ENCODE measurements at places on chromosomes 5 and 9.

GRCh38 chr9:90958328-90958727 lies 156.7 kb downstream of the SYK start:
- DNase-seq = no peak

DNA sequence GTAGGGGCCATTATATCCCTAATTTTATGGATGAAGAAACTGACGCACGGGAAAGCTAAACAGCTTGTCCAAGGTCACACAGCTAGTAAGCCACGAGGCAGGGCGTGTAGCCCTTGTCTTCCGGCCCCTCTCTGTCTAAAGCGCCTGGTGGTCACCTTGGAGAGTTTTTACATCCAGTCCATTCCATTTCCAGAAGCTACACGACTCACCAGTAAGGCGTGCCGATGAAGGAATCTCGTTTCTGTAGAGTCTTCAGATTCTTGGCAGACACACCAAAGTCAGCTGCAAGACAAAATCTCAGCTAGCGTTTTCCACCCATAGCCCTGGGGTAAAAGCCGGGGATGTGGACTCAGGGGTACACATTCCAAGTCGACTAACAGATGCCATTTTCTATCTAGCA lies 80.5 kb downstream of the STK10 start:
- no peak for DNase-seq

DNA sequence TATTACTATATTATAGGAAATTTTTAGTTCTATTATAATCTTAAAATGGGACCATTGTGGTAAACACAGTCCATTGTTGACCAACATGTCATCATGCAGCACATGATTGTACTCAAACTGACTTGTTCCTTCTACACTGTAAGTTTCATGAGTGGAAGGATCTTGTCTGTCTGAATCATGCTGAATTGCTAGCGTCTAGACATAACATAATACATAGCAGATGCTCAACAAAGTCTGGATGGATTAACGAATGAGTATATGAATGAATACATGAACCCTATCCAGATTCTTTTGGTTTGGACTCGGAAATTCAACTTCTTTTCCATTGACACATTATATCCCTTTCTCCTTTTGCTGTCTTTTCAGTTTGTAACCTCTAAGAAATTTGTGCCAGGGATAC lies 429.2 kb upstream of the SGCD start:
- DNase-seq = no peak

- no peak for DNase-seq
These were observed 17.4 kb downstream of the ANKS6 start for GRCh38 chr9:98778711-98779530.

DNA sequence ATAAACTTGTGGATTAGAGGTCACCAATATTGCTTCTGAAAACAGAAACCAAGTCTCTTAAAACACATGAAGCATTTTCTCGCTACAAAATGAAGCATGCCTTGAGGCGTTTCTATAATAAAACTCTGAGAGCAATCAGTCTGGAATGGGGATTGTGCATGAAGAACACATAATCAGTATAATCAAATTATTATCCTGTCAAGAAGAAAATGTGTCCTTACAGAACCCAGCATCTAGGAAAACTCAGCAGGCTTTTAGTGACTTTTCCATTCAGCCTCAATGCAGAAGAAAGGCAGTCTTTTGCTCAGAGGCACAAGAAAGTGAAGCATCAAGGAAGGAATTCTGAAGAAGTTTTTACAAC lies 121.9 kb downstream of the CDH18 start:
- DNase-seq = no peak

DNA sequence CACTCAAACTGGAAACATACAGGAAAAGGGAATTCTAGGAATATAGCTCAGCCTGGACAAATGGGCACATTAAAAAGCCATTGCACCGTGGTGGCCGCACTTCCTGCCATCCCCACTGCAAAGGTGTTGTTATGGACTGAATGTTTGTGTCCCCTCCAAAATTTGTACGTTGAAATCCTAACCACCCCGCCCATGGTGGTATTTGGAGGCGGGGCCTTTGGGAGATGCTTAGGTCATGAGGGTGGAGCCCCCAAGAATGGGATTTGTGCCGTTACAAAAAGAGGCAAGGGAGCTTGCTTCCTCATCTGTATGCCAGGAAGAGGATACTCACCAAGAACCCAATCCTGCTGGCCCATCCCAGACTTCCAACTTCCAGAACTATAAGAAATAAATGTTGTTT lies 1.1 kb upstream of the CMBL start:
- no peak for DNase-seq

GRCh38 chr5:78699552-78700153 lies 51.1 kb upstream of the LHFPL2 start:
- no peak for DNase-seq

- no peak for DNase-seq
These were observed 211.2 kb downstream of the SAXO1 start for GRCh38 chr9:18821788-18822187.

DNA sequence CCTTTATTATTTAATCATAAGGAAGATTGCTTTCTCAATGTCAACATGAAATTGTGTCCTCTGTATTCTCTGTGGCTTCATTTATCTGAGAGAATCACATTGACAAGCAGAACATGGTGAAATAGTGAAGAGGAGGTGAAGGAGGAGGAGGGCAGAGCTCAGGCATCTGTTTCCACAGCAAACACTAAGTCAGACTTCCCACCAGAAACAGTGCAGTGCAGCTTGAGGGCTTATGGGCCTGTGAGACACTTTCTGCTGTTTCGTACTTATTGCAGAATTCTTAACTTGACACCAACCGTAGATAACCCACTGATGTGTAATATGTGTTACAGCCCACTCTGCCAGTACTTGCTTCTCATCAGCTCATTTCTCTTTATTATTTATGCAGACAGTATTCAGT lies 386.3 kb downstream of the DIRAS2 start:
- DNase-seq = no peak

GRCh38 chr5:141742866-141743851 lies 61.1 kb upstream of the ARAP3 start:
- no peak for DNase-seq

DNA sequence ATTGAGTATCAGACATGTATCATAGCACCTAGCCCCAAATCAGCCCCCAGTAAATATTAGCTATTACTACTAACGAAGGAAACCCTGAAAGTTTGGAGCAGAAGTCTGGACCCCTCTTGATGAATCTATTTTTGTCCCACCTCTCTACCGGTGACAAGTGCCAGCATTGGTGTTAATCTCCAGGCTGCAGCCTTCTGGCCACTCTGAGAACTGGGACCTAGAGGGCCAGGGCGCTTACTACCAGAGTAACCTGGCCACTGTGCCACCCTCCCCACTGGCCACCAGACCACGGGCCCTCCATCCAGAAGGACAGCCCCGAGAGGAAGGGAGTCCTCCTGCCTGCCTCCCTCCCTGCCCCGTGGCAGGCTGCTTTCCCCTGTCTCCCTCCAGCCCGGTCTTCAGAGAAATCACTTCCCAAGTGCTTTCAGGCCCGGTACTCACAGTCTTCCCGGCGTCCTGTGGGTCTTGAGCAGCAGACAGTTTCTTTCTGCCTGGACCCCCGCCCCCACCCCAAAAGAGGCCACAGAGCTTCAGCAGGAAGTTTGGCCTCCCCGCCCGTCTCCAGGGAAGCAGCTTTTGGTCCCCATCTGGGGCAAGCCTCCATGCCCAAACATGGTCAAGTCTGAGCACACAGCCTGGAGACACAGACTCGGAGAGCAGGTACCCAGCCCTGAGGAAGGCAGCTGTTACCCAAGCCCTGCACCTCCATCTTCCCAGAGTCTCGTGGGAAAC lies at the start of gene KCNMB1:
TSS of gene KCNMB1 (minus strand) at position 550 of the 732 bp plus-strand sequence. CDS start 3,920 bp downstream, outside the sequence.
- DNase-seq = no peak

GRCh38 chr5:172178991-172179989 lies 8.7 kb downstream of the STK10 start:
- no peak for DNase-seq

DNA sequence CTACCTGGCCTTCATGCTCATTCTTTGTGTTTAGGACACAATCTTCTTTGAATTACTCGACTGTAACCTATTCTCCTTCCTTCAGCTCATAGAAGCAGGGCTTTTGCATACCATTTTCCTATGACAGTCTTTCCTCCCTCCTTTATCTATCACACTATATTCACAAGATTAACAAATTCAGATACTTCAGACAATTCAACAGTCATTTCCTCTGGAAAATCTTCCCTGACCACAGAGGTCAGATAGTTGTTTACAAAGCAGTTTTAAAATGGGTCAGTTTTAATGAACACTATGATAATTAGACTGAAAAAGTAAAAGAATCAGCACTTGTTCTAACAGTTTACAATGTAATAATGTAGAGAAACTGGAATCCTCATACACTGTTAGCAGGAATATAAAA lies 4.3 kb downstream of the CAAP1 start:
- no peak for DNase-seq

DNA sequence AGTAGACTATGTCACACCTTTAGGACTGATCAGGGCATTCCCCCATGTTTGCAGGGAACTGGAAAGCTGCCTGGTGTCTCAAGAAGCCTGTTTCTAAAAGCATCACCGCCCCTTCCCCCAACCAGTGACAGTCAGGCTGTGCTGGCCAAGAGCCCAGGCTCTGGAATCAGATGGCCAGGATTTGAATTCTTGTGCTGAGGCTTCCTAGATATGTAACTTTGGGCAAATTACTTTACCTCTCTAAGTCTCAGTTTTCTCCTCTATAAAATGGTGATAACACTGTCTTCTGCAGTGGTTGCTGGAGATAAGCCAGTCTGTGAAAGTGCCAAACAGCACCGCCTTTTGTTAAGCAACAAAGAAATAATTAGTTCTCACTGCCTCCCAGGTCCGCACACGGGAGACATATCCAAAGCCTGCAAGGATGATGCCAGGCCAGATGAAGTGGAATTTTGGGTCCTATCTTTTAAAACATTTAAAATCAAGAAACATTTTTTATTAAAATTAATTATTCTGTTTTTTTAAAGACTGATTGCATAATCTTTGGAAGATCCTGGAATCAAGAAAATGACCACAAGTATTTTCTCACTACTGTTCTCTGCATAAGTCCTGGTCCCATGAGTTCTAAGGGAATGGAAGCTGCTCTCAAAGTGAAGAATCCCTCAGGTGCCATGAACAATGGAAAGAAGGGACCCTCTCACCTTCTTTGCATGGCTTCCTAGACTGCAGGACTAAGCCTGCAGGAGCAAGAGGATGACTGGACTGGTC lies 13.9 kb downstream of the SLC31A2 start:
- no peak for DNase-seq

DNA sequence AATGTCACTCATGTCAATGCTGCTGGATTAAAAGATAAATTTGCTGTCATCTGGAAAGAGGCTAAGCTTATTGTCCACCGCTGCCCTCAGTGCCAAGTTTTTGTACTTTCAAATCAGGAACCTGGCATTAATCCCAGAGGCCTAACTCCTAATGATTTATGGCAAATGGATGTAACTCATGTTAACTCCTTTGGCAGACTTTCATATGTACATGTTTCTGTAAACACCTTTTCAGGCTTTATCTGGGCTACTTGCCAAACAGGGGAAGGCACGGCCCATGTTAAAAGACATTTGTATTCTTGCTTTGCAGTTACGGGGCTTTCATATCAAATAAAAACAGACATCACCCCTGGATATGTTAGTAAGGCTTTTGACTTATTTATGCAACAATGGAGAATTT lies 608.0 kb upstream of the ACO1 start:
- DNase-seq = no peak

- no peak for DNase-seq
These were observed 7.7 kb upstream of the RASGEF1C start for GRCh38 chr5:180216646-180217171.

DNA sequence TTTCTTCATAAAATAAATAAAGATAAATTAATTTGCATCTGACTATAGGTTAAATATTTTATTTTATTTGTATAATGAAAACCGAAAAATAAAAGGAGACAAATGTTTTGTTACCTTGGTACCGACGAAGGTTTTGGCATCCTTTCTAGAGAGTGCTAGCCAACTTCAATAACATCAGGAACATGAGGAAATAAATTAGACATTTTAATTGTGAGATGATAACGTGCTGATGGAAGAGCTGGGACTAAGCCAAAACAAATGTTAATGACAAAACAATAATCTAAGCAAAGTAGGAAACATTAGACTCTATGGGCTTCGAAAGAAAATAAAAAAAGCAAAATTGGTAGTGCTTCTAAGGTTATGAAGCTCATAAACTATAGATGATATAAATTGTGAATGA lies 201.0 kb downstream of the IRX2 start:
- no peak for DNase-seq

DNA sequence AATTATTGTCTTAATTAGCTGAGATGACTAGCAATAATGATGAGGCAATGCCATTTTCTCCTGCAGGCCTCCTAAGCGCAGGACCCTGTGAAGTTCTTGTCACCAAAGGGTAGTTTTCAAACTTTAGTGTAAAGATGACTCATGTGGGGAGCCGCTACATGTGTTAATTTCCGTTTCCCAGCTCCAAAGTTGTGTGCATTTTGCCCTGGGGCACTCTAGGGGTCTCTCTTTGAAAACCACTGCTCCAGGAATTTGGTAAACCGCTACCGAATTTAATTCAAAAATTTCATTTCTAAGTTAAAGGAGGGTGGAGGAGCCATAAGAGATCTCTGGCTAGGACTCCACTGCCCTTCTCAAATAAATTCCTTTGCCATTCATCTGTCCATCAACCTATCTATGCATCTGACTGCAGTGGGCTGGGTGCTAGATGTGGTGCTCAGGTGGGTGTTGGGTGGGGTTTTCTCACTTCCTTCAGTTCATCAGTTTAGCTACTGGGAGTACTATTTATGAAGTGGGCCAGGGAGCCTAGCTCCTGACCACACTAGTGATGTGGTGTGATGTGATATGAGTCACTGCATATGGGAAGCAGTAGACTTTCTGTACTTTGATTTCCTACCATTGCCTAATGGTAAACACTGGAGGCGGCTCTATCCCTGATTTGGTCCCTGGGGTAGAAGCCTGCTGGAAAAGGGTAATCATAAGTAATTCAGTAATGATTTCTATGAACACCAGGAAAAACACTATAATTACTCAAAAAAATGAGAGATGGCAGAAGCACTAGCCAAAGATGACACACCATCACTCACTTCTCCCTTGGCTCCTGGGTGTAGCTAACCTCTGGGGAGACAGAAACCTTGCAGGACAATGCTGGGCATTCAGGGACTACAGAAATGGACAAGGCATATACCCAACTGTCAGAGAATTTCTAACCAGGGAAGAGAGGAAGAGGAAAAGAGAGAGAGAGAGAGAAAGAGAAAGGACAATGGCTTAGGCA lies 4.0 kb upstream of the ZSWIM6 start:
- peak; percentile 68 for DNase-seq

- no peak for DNase-seq
These were observed 66.4 kb downstream of the RETREG1 start for GRCh38 chr5:16550316-16550952.

DNA sequence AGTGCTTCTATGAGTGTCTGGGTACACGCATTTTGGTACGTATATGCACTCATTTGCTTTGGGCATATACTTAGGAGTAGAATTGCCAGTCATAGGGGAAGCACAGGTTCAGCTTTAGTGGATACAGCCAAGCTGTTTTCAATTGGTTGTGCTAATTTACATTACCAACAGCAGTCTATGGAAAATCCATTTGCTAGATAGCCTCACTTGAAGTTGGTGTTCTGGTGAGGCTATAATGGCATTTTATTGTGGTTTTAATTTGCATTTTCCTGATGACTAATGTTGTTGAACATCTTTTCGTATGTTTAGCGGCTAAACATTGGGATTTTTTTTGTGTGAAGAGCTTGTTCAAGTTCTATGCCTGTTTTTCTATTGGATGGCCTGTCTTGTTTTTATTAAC lies 76.8 kb upstream of the ANKH start:
- no peak for DNase-seq

All from NK-92 treated with Interleukin-12 subunit alpha and Interleukin-12 subunit beta, amount 100 ng/mL, for 24 hours (cell line).